ELF-1 (cell line): ENCODE measurements at places on chromosomes 12 and 14.

DNA sequence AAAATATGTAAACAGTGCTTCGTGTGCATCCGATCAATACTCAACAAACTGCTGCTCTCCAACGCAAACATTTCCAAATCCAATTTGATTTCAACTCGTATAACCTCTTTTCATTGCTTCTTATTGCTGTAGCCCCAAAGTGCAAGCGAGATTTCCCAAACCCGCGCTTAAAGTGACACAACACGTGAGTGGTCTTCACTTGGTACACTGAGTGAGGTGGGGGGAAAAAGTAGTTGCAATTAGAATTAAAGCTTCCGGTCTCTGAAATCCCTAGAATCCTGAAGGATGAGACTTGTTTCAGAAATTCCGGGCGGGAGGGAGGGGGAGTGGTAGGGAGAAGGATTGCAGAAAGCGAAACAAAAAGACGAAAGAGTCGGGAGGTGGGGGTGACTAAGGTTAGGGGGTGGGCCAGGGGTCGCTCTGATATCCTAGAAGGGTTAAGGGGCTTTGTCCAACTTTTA, 387.5 kb downstream of the BCAT1 start:
- DNase-seq, result no peak

DNA sequence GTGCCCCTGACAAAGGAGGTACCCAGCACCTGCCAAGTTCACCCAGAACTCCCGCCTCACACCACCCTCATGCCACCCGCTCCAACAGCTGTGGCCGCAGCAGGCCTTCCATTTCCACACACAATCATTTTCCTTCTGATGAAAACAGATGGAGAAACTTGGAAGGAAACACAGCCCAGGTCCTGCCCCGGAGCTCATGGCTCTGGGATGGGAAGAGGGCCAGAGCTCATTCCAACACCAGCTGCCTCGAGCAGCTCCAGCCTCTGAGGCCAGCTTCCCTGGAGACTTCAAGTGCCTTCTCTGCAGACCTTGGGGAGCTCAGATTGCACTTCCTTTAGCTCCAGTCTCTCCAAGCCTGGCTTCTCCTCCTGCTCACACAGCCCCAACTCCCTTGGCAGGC, 55.1 kb upstream of the CMKLR1 start:
- no peak for DNase-seq

DNA sequence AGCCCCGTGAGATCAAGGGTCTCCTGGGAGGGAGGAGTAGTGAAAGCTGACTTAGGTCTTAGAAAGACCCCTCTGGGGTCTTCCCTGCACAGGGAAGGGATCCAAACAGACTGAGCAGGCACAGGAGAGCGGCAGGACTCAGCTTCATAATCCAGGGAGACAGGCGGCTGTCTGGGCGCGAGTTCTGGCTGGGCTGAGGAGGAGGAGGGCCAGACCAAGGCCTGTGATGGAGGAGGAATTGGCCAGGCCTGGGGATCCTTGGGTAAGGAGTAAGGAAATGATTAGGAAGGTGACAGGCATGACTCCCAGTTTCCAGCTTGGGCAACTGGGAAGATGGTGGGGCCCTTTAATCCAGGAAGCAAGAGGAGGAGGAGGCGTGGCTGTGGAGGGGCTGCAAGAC, 93.1 kb downstream of the DICER1 start:
- DNase-seq, result no peak

GRCh38 chr12:54413284-54414190, 5.5 kb downstream of the ITGA5 start:
- DNase-seq, result no peak
